ENCODE measurements at places on chromosomes 6 and 20.

- no peak for DNase-seq
Measured at GRCh38 chr6:146861029-146861563, 262.3 kb downstream of the ADGB start.

- no peak for DNase-seq
Measured at GRCh38 chr20:16246870-16247269, 326.4 kb downstream of the KIF16B start.

DNA sequence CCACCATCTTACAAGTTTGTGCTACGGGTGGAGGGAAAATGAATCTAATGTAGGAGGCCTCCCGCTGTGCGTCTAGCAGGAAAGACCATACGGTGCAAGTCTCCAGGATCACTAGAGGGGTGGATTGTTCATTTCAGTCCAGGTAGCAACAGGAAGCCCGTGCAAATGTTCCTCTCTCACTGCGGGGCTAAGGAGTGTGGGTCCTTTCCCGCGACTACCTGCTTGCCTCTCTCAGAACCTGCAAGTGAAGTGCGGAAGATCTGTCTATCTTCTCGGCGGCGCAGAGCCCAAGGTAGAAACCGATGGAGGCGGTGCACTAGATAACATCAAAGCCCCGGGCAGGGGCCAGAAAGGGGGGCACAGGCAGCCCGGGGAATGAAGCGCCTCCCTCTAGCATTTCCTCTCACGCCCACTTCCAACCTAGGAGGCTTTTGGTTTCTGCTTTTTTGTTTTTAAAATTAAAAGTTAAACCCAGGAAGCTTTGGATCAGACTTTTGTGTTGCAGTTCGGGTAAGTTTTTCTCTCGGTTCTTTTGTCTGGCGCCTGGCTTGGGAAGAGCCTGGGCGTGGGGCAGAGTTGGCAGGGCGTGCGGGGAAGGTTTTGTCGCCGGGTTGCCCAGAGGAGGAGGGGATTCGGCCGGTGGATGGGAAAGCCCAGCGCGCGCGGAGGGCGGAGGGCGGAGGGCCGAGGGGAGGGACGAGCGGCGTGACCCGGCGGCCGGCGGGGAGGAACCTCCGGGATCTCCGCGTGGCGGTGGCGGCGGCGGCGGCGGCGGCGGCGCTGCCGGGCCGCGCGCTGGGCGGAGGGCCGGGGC lies 3.5 kb upstream of the HIVEP1 start:
- peak; percentile 92 for DNase-seq

DNA sequence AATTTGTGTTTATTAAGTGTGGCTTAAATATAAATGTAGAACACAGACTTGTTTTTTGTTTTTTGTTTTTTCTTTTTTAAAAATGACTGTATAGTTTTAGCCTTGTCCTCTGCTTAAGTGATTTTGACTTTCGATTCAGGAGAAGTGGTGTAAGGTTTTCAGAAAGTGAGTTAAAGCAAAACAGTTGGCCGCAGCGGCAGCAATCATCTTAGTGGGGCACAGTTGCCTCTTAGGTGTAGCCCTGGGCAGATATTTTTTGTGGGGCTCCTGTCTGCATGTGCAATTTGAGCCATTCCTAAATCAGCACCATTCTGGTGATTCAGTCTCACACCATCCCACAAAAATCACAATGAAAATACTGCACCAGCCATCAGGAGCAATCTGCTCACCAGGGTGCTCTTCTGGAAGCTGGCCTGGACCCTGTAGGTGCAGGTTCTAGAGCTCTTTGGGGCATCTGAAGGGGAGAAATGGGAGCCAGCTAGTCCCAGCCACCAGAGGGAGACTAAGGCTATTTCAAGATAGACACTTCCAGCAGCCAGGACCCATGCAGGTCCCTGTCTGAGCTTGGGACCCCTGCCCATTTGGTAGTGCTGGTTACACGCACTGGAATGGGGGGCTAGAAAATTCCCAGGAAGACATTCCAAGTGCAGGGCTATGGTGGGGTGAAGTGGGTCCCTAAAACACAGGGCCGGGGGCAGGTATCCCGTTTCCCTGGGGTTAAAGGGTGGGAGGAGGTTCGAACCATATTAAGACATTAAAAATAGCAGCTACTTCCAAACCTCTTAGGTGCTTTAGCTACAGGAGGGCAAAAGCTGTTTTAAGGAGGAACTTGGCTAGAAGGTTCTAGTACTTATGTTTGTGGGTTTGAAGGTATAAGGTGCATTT lies 156.6 kb downstream of the NFATC2 start:
- peak; percentile 50 for DNase-seq

- no peak for DNase-seq
Measured at GRCh38 chr6:128062882-128063603, 162.2 kb upstream of the THEMIS start.

GRCh38 chr20:53698371-53698978 lies 104.8 kb upstream of the ZNF217 start:
- no peak for DNase-seq

DNA sequence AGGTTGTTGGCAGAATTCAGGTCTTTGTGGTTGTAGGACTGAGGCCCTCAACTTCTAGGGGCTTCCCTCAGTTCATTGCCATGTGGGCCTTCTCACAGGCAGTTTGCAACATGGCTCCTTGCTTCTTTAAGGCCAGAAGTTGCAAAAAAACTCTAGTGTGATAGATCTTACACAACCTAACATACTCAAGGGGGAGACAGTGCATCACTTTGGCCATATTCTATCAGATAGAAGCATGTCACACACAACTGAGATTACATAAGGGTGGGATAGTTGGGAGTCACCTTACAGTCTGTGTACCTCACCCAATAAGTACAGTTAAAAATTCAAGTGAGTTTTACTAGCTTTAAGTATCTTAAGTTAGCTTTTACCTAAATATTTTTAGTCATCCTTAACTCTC lies 1.6 kb downstream of the SIRPD start:
- DNase-seq = peak; percentile 23

DNA sequence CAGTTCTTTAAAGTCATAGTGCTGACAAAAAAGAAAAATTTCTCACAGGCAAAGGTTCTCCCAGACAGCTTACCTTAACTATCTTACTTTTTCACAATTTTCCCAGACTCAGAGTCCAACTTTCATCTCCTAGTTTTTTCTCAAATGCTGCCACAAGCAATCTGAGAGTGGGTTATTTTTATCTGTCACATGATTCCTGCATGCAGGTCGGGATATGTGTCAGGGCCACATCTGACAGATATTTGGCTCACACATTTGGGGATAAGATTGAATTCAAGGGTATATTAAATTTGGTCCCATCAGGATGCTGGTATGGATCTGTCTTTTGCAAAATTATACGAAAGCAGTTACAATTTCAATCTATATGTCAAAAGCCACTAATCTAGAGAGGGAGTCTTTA lies 50.1 kb upstream of the SMIM29 start:
- no peak for DNase-seq

DNA sequence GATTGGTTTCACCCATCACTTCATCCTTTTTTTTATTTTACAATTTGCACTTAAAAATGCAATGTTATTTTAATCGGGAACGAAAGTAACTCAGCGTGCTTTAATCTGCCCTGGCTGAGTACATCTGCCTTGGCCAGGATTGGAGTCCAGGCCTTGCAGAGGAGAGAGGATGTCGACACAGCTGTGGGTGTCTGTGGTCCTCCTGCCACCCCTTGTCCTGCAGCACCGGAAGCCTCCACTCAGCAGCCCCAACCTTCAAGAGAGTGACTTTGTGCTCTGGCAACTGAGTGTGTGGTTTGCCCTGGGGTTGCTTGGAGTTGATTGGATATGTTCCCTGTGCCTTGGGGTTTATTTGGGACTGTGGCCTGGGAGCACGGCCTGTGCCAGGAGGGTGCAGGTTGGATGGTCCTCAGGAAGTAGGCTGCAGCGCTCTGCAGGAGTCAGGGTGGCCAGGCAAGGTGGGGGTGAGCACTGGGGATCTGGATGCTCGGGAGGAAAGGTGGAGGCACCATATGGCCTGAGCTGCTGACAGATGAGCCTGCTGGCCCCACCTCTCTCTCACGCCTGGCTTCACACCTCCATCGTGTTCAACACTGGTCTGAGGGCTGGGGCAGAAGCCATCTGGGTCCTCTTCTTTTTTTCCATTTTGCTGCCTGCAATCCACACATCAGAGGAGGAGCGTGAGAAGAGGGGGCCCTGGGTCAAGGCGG lies 4.3 kb downstream of the MYT1 start:
- DNase-seq = no peak

- no peak for DNase-seq
Measured at GRCh38 chr6:149951096-149951495, 9.3 kb downstream of the ULBP2 start.

GRCh38 chr20:18743665-18744440 lies 69.7 kb upstream of the SCP2D1 start:
- DNase-seq = no peak

DNA sequence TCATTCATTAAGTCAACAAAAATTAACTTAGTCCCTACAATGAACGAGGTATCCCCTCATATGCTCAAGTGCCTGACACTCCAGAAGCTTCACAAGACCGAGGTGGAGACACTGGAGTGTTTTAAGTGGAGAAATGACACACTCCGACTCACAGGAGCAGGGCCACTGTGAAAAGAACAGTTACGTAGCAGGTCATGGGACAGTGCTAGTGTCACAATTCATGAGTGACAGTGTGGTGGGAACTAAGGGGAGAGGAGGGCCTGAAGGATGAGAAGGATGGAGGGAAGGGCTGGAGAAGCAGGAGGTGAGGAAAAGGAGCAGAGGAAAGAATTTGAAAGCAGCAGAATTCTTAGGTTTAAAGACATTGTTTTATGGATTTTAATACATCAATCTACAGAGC lies 1.3 kb upstream of the HLA-A start:
- DNase-seq = no peak

- no peak for DNase-seq
Measured at GRCh38 chr6:52994839-52995088, 320 bp downstream of the GSTA4 start.

GRCh38 chr6:90347411-90347851 lies 50.8 kb upstream of the BACH2 start:
- no peak for DNase-seq

GRCh38 chr6:149140910-149141290 lies 176.6 kb upstream of the TAB2 start:
- DNase-seq = no peak

GRCh38 chr6:14635195-14635594 lies 517.6 kb downstream of the CD83 start:
- no peak for DNase-seq

- no peak for DNase-seq
Measured at GRCh38 chr6:106256201-106256968, 69.2 kb downstream of the ATG5 start.

DNA sequence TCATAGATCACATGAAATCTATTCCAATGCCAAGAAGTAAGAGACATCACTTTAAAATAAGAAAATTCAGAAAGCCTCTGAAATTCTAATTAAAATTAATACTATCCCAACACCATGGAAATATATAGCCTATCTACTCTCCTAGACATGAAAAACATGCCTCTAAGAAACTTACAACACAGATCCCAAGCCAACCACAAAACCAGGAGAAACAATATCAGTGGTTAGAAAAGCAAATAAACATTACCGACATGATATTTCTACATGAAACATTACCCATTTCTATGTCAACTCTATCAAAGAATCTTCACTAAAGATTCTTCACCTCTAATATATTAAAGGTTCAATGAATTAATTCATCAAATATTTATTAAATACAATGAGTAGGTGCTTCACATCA lies 4.8 kb downstream of the EPB41L2 start:
- DNase-seq = no peak

GRCh38 chr6:148509119-148509799 lies 166.6 kb downstream of the SASH1 start:
- DNase-seq = no peak

- DNase-seq = no peak
Measured at GRCh38 chr6:232982-233640, 59.2 kb upstream of the DUSP22 start.

DNA sequence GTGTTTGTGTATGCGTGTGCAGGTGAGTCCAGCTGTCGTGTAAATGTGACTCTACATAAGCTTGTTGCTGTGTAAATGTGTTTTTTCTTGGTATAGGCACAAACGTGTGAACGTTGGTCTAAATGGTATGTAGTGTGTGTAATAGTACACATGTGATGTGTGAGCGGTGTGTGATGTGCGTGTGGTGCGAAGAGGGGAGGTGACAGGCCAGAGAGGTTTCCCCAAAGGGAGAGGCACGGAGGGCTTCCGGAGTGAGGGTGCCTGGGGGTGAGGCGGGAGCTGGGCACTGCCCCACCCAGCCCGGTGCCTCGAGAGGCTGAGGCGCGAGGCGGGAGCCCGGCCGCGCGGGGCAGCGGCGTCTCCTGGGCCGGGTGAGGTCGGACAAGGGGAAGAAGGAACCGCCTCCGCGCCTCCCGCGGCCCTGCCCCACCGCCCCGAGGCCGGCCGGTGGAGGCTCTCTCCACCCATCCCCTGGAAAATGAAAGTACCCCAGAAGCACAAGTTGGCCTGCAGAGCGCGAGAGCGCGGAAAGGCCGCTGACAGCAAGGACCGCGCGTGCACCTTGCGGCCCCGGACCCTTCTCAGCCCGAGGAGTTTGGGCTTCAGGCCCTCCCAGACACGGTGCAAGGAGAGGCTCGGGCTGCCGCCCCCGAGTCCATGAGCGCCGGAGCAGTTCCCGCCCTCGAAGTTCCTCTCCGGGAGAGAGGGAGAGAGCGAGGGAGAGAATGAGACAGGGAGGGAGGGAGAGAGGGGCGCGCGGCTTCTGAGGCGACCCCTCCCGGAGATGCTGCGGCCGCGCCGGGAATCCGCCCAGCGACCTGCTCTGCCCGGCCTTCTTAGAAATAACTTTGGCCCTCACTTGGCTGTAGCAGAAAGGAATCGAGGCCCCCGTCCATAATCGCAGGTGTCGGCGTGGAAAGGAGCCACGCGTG lies 43.2 kb upstream of the OSTM1 start:
- no peak for DNase-seq

DNA sequence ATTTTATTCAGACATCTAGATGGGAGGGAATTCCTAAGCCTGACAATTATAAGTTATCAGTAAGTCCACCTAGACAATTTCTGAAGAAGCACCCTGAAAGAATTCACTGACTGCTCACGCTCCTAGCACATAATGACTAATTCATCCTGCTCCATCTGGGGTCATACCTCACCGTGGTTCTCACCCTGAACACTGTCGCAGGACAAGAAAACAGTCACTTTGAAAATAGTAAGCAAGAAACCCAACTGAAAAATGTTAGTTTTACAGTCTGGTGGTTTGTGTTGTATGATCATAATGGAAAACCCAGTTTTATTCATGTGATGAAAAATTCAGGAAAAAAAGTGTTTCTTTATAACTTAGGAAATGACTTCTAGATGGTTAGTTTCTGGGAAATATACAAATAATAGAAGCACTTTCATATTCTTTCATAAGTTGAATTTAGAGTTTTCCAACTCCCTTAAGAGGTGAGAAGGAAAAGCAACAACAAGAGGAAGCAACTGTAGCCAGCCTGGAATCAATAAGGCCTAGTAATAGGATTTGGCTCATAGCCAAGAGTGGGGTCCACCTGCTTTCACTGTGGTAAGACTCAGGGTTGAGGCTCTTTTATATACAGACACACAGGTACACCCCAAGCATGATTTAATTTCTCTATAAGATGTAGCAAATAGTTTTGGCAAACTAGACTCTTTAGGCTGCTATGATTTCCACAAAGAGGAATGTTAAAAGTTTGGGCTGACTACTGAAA lies 94.1 kb downstream of the HIVEP2 start:
- DNase-seq = peak; percentile 44

GRCh38 chr20:60262967-60263603 lies 304.9 kb downstream of the CDH26 start:
- peak; percentile 50 for DNase-seq
